Right renal pelvis (tissue), 4 donors: ENCODE measurements at places on chromosomes 7 and 10. TPM values are rescaled to one million over a fixed set of nuclear protein-coding genes. Genes with fewer than 3 reads are reported as not detected.
A peak's percentile ranks its signal among the peaks of the same experiment; 100 is the strongest.

Gene ABCA13
- 1.0 TPM for polyA plus RNA-seq

Gene CLDN3
- polyA plus RNA-seq: 32.9 TPM

Gene TCAF2
- polyA plus RNA-seq: 3.1 TPM

Gene SLC26A3
- 0.12 TPM for polyA plus RNA-seq

Gene BAG3
- 29.4 TPM for polyA plus RNA-seq

Gene CALHM1
- 0.07 TPM for polyA plus RNA-seq

Gene MYH16
- not detected for polyA plus RNA-seq

Gene NPSR1
- not detected for polyA plus RNA-seq

Gene FAM20C
- polyA plus RNA-seq: 78.7 TPM

GRCh38 chr7:132154695-132155471 lies 421.4 kb downstream of the PLXNA4 start:
- no peak for DNase-seq

GRCh38 chr7:99313204-99313573 lies 12.5 kb upstream of the ARPC1A start:
- no peak for DNase-seq

GRCh38 chr10:58773944-58774343 lies 261.3 kb downstream of the BICC1 start:
- no peak for DNase-seq

- no peak for DNase-seq
Observed at GRCh38 chr10:76311752-76312636, 880.6 kb downstream of the LRMDA start.

DNA sequence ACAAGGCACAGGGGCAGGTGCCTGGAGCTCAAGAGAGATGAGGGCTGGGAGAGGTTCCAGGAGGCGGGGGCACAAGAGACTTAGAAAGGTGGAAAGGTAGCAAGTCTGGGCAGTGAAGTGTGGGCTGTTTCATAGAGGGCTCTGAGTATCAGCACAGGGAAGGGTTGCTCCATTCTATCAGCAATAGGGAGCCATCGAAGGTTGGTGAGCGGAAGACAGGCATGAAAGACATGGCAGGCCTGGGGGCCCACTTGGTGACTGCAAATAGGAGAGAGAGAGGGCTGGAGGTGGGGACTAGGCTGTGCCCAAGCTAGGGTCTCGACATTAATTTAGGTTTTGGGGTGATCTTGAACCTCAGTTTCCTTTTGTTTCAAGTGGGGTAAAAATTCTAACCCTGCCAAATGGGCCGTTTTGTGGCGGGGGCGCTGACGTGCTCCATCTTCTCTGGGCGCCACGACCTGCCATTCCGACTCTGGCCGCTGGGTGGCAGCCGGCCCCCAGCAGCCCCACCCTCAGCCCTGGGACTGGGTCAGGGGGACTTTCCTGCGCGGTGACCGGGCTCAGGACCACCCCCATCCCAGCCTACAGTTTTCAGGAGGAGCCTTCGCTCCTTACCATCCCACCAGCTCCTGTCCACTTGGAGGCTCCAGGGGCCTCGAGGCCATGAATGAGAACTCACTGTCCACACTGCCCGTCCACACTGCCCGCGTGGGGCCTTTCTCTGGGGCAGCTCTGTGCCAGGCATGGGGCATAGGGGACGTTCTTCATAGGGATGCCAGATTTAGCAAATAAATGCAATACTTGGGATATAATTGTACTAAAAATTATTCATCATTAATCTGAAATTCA lies 37.2 kb upstream of the PCBD1 start:
- DNase-seq: no peak

- DNase-seq: peak; percentile 53
Observed at GRCh38 chr7:50068850-50069551, 24.0 kb downstream of the ZPBP start.

DNA sequence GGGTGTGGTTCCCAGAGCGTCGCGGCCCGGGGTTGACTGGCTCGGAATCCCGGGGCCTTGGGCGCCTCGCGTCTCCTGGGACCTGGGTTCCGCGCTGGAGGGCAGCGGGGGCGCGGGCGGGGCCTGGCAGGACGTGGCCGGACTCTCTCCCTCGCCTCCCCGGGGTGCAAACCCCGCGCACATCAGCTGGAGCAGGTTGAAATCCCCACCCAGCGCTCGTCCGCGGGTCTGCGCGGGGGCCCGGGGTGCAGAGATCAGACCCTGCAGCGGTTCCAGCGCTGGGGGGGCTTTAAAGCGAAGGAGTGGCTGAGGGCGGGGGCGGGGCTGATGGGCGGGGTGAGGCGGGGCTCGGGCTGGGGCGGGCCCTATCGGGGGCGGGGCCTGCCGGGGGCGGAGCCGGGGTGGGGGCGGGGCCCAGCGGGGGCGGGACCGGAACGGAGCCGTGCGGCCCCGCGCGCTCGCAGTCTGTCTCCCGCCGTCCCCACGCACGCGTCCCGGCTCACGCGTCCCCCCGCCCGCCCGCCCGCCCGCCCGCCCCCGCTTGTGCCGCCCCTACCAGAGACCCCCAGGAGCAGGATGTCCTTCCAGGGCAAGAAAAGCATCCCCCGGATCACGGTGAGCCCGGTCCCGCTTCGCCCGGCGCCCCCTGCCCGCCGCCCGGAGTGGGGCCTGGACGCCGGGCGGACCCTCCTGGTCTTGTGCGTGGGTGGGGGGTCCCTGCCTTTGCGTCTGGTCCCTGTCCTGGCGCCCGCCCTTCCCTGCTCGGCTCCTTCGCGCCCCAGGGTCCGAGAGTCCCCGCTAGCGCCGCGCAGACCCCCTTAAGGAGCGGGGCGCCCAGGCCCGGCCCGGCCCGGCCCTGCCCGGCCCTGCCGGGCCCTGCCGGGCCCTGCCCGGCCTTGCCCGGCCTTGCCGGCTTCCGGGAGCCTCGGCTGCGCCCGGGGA lies at the start of gene DPYSL4:
Gene DPYSL4, plus strand, starts transcription at position 461 of the 942 bp plus-strand sequence. Its CDS starts 116 bp downstream, at position 577.
- no peak for DNase-seq

DNA sequence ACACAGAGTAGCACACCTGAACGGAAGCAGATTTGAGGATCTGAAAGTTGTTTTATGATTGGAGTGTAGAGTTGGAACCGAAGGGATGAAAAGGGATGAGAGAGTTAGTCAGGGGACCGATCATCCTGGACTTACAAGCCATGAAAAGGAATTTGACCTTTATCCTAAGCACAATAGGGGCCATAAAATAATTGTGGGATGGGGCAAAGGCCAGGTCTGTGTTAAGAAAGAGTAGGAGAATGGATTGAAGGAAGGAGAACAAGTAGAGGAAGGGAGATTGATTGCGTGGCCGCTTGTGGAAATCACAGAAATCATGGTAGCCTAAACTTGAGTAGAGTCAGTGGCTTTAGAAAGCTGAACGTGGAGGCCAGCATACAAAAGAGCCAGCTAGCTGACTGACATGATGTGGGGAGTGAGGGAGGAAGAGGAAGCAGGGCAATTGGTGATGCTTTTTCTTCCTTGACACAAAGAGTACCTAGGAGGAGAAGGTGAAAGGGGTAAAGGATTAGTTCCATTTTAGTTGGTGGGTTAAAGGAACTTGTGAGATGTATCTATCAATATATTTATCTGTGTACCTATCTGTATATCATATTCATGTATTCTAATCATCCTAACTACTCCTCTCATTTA lies 67.1 kb upstream of the RPA3 start:
- DNase-seq: no peak

DNA sequence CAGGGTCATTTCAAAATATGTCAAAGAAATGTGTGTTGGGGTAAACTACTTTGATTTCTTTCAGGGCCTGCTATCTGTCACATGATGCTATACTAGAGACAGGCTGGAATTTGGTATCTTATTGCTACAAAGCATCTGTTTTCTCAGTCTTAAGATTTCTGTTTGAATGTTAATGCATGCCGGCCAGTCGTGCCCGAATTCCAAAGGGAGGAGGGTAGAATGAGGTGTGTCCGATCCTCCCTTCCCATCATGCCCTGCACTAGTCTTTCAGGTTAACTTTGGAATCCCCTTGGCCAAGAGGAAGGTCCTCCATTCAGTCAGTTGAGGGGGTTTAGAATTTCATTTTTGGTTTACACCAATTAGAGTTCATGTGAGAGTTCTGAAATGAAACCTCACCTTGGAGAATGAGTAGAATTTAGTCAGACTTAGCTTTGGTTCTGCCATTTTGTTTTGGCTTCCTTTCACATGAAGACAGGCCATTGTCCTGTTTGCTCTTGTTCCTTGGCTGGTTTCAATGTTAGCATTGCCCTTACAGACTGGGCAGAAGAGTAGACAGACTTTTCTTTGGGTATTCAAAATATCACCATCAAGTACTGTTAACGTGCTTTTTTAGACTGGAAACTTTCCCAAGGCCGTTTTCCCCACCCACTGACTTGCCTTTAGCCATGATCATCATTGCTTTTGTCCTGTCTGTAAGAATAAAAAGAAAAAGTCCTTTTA lies 95.8 kb downstream of the CAMK1D start:
- no peak for DNase-seq

- DNase-seq: no peak
Observed at GRCh38 chr7:75881436-75882095, 2.7 kb downstream of the RHBDD2 start.

- no peak for DNase-seq
Observed at GRCh38 chr7:2169923-2170575, 62.7 kb downstream of the MAD1L1 start.

DNA sequence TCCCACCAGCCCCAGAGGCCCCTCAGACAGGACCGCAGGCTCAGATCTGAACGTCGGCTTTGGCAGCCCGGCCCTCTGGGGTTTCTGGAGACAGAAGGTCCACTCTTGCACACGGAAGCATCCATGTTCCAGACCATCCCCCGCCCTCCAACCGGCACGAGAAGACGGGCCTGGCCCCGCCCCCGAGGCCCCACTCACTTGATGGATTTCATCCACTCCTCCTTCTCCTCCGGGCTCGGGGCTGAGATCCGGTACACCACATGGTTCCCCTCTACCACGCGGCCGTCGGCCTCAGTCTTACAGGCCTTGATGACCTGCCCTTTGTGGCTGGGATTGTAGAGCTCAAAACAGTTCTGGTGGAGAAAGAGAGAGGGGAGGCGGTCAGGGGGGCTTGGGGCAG lies 107.3 kb downstream of the CYTH3 start:
- no peak for DNase-seq

DNA sequence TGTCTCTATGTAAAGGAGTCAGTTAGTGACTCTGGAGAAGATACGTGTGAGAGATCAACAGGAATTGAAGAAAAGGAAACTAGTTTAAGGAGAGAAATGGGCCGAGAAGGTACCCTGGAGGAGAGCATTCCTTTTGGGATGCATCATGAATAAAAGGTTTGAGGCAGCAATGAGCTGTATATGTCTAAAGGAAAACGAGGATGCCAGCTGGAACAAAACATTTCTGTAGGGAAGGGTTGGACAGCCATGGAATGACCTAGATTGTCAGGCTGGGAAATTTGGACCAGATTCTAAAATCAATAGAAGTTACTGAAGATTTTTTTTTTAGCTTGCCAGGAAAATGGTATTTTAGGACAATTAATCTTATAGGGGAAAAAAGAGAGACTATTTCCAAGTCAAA lies 17.2 kb upstream of the MPP7 start:
- DNase-seq: no peak

DNA sequence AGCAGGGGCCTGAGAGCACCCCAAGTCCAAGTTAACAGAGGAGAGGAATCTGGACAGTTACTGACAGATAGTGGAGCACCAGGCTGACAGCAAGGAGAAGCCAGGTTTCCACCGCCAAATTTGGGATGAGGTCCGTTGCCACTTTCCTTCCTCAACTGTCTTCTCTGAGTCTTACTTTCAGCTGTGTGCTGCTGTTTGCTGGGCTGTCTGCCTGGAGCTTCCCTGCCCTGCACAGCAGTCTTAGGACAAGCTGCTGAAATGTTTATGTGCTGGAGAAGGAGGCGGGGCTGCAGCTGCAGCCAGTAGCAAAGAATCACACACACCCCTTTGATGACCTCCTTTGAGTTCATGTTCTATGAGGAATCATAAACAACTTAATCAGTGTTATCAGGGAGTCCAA lies 17.4 kb upstream of the CYP3A7 start:
- DNase-seq: no peak

DNA sequence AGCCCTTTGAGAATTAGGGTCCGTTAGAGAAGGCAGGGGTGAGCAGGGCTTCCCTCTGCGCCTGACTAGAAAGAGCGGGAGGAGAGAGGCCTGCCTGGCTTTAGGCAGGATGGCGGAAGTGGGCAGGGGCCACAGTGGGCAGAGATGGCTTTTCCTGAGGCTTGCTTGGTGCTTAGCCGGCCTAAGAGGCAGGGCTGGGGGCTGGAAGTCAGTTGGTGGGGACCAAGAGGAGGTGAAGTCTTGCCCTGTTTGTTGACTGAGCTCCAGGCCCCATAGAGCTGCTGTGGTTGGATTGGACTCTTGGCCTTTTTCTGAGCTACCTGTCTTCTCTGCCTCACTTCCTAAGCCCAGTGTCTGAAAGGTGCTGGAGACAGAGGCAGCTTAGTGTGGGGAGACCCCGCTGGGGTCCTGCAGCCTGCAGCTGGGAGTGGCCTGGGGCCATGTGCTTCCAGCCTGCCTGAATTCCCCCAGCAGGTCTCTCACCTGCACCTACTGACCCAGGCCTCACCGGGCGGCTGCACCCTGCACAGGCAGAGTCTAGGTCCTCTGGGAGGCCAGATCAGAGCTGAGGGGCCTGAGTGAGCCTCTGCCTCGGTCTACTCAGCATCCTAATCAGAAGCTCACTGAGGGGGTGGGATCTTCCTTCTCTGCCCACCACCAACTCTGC lies 4.8 kb downstream of the FAM241B start:
- DNase-seq: no peak

DNA sequence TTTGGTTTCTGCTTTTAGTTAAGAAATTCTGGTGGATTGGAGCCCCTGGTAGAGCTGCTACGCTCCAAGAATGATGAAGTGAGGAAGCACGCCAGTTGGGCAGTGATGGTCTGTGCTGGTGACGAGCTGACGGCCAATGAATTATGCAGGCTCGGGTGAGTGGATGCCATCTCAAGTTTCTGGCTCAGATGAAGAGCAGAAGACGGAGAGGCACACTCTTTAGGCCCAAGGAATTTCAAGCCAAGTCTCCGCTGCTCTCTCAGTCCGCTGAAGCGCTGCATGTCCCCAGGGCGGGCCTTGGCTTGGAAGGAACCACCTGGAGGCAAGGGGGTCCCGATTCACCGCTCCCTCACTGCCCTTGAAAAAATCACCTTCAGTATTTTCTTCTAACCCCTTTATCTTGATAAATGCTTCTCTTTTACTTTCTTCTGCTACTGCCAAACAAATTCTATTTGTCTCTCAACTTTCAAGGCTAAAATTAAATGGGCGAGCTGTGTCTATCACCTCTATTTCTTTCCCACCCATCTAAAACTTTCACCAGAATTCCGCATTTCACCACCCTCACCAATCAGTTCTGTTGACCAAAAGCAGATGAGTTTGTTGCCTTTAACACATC lies 74.2 kb downstream of the ARMC3 start:
- peak; percentile 43 for DNase-seq

- no peak for DNase-seq
Observed at GRCh38 chr7:22712999-22713398, 14.0 kb upstream of the IL6 start.

- DNase-seq: no peak
Observed at GRCh38 chr10:78605800-78606350, 462.9 kb upstream of the ZMIZ1 start.
